ENCODE measurements at places on chromosomes 13 and 19.

DNA sequence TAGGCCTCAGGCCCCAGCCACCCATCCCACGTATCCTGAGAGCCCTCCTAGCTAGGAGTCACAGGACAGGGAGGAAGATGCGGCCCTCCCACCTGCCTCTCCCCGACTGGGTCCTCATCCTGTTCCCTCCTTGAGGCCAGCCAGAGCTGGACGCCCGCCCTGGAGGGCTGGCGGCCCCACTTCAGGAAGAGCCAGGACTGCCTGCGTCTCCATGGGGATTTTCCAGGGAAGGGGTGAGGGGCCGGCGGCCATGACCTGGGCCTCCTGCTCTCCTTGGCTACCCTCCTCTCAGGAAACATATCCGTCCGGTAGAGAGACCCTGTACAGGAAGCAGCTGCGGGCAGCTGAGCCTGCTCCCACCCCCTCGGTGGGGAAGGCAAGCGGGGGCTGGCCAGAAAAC lies 11.3 kb upstream of the PRKD2 start:
- DNase-seq, result no peak

DNA sequence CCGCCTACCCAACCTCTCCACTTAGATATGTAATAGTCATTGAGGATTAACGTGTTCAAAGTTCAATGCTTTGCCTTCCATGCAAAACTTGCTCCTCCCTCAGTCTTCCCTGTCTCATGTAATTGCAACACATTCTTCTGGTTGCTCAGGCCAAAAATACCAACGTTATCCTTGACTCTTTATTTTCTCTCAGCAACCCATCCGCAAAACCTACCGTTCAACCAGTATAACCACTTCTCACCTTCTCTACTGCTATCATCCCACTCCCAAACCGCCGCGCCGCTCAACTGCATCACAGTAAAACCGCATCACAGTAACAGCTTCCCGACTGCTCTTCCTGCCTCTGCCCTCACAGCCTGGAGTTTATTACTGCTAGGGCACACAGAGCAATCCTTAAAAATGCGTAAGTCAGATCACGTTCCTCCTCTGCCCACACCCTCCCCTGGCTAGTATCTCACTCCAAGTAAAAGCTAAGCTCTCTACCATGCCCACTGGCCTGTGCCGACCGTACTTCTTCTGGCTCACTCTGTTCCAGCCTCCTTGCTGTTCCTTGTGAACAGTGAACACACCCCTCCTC lies 8.2 kb downstream of the MTIF3 start:
- no peak for DNase-seq

DNA sequence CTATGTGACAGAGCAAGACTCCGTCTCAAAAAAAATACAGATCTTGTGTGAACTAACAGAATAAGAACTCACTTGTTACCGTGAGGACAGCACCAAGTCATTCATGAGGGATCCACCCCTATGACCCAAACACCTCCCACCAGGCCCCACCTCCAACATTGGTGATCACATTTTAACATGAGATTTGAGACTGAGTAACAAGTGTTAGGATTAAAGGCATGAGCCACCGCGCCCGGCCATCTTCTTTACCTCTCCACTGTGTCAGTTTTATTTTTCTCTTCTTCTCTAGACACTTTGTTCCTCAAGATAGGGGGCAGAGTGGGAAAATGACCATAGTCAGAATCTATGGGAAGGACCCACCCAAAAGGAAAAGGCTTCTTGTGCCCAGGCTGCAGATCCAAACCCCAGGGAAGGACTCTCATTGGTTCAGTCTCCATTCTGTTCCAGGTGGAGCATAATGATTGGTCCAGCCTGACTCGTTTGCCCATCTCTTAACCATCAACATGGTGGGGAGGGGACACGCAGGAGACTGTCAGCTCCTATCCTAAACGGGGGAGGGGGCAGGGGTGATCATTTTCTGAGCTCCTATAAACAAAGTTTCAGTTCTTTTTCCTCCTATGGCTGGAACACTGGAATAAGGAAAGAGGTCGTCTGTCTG lies 1.3 kb upstream of the CALM3 start:
- DNase-seq, result no peak

DNA sequence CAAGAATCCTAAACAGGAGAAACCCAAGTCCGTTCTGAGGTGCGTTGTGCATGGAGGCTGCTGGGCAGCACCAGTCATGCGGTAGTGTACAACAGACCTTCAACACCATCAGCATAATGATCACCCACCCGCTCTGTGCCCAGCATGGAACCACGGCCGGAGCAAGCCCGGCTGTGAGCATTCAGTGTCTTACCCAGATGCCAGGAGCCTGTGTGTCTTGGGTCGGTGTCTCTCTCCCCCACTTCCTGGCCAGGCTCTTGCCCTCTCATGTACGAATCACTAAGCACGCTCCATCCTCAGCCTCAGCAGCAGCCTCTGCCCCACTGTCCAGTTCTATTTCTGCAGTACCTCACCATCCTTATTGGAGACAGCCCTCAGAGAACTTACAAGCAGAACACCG lies 231.6 kb upstream of the IRS2 start:
- DNase-seq, result no peak

- DNase-seq, result no peak
Observed at GRCh38 chr19:24029941-24030636, 56.9 kb upstream of the ZNF254 start.

DNA sequence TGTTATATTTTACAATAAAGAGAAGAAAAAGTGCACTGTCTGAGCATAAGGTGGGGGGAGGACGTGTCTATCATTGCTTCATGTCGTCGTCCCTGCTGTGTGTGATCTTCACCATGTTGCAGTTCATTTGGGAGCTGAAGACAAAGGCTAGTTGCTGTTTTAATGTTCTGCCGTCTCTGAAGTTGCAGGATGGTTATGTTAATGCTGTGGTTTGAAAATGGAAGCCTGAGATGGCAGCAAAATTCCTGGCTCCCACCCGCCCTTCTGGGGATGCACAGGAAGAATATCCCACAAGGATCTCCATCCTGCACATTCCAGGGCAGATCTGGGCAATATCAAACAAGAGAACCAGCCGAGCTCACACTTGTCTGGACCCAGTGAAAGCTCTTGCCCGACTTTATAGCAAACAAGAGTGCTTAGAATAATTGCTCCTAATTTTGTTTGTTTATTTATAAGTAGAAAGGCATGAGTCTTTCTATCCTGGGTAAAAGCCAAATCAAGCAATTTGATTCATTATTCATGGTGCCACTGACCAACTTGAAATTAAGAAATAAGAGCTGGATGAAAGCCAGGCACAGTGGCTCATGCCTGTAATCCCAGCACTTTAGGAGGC lies 110.3 kb upstream of the ABCC4 start:
- no peak for DNase-seq

Measured in RPMI8226 (cell line).